ENCODE measurements at places on chromosomes 6 and 20.

DNA sequence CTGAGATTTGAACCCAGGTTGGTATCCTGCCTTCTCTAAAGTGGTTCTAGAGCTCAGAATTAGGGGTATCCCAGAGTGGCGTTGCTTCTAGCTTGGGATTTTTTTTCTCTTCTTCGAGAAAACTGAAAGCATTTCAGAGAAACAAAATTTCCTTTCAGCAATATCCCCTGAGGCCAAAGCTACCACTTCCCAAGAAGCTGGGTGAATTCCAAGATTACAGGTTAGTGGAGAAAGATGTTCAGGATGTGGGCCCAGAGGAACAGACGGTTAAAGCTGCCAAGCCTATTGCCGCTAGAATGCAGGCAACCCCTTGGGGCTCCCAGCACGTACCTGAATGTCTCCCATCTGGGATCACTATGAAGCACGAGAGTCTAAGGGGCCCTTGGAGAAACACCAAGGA lies 134.1 kb downstream of the FOXO3 start:
- no peak for DNase-seq

- no peak for DNase-seq
Measured at GRCh38 chr6:108625581-108625980, 64.9 kb downstream of the FOXO3 start.

GRCh38 chr6:93329301-93330000 lies 89.9 kb downstream of the EPHA7 start:
- no peak for DNase-seq

- DNase-seq = no peak
Measured at GRCh38 chr6:17354700-17355403, 38.5 kb upstream of the CAP2 start.

DNA sequence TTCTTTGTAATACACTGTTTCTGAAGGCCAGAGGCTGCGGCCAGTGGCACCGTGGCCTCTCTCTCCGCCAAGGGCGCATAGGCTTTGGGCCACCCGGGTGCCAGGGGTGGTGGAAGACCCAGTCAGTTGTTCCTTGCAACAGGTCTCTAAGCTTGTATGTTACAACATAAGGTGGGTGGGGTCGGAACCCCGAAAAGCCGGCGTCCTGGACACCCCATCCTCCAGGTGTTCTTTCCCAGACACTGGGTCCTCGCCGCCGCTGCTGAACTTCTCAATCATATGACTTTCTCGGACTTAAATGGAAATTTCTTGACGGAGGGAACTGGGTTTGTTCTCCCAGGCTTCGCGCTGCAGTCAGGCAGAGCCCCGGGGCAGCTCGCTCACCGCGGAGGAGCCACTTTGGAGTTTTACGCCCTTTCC lies 983 bp upstream of the KCNQ5 start:
- peak; percentile 2 for DNase-seq

DNA sequence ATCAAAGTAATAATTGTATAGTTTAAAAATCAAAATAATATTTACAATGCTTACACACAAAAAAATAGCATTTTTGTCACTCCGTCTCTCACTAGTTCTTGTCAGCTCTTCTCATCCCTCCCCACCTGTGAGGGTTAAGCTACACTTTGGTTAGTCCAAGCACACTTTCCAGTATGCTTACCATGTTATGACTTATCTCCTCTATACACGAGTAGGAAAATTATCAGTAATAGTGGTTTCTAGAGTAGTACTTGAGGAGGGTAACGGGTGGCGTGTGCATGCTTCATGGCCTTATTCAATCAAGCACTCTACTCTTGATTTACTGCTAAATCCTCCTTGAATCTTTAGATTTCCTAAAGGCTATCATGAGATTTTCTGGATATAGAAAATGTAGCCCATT lies 443.7 kb downstream of the UTRN start:
- DNase-seq = no peak

DNA sequence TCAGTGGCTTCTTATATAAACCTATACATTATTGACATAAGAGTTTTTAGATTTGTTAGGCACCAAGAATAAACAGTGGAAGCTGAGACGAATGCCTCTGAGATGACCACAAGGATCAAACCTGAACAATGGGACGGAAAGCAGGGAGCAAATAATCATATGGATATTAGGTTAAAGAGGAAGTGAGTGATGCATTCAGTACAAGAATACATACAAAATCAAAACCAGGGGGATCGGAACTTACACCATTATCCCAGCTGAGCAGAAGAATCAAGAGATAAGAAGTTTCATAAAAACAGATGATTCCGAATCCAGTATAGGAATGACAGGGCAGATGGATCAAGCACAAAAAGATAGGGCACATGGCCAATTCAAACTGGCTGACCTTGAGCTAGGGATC lies 21.9 kb upstream of the CNKSR3 start:
- DNase-seq = no peak

DNA sequence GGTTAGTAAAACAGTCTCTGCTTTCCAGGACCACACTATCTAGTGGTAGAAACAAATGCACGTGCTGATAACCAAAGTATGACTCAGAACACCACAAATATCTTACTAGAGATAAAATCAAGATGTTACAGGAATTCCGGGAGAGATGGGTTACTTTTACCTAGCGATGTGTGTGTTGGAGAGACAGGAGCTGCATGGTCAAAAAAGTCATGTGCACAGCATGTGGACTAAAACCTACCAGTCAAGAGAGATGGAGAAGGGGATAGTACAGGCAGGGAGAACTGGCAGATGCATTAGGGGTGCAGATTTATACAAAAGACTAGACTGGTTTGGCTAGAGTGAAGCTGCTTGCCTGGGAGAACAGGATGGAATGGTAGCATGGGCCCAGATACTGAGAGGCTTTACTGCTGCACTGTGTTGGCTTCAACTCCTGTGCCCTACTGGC lies 75.3 kb upstream of the MRAP2 start:
- DNase-seq = no peak

DNA sequence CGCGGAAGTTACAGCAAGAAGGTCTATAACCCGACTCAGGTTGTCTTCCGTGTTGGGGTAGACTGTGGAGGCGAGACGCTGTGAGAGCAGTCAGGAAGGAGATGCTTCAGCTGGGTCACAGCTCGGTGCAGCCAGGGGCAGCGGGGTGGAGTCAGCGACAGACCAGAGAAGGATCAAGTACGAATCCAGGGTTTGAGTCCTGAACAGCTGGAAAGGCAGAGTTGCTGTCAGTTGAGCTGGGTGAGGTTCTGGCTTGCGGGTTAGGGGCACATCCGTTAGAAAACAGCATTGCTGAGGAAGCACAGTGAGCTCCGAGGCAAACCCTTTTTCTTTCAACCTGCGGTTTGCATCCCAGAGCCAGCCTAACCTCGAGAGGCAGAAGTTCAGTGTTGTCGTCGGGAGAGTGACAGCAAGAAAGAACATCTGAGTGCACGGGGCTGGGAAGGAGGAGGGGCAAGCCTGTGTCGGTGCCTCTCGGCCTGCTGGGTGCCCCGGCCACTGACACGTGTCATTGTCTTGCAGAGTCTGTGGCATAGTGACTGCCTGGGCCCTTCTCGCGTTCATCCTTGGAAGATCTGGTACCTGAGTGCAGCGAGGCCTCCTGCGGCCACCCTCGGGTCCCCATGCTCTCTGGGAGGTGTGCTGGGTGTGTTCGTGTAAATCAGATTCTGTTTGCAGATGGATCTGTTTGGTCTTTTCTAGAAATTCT lies 20.0 kb downstream of the PNLDC1 start:
- peak; percentile 34 for DNase-seq

DNA sequence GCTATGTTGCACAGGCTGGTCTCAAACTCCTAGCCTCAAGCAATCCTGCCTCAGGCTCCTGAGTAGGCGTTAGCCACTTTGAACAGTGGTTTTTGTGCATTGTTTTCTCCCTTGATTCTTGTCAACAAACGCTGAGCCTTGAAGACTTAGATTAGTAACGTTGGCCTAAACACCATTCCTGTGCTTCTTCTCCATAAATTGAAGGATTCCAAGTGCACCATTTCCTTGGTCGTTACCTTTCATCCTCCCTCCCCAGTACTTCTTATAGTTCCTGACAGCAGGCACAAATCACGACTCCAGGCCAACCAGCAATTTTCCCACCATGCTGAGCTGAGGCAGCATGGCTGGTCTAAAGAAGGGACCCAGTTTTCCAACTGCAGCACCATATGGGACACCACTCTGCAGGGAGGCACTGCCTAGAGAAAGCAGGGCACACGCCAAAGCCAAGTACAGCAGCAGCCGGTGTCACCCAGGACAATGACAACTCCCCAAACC lies 8.9 kb downstream of the RPS10 start:
- no peak for DNase-seq

DNA sequence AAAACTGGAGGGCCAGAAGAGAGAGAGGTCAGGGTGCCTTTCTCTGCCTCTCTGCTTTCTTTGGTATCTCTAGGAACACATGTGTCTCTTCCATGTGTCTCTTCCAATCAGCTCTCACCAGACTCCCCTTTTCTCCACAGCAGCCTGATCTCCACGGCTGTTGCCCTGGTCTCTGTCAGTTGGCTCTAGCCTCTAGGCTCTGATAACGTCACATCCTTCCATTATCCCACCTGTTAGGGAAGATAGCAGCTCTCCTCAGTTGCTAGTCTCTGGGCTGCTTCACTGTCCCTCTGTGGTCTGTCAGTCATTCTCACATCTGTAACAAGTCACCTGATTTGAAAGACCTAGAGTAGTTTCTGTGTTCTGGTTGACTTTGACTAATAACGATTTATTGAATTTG lies 80.2 kb downstream of the PLCB4 start:
- no peak for DNase-seq

DNA sequence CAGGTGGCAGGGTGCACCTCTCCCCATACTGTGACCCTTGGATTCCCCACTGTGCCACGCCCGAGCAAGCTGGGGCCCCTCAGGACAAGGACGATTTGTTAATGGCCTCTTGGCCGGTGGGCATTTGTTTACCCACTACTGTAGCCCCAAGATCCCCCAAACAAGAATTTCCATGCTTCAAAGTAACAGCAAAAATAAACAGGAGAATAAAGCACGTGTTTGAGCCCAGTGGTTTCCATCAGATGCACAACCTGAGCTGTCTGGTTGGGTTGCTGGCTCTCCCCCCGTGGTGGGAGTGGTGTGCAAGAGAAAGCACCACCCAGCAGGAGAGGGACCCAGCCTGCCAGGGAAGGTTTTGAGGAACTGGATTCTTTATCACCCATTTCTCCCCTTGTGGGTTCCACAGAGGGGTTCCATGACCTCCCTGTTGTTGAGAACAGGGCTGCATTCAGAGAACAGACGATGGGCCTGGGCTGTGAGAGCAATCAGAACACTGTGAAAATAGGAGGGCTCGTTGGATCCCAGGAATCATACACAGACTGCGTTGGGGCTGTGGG lies 4.8 kb downstream of the CD93 start:
- DNase-seq = no peak

GRCh38 chr6:42428326-42429041 lies 23.2 kb downstream of the TRERF1 start:
- DNase-seq = peak; percentile 66

DNA sequence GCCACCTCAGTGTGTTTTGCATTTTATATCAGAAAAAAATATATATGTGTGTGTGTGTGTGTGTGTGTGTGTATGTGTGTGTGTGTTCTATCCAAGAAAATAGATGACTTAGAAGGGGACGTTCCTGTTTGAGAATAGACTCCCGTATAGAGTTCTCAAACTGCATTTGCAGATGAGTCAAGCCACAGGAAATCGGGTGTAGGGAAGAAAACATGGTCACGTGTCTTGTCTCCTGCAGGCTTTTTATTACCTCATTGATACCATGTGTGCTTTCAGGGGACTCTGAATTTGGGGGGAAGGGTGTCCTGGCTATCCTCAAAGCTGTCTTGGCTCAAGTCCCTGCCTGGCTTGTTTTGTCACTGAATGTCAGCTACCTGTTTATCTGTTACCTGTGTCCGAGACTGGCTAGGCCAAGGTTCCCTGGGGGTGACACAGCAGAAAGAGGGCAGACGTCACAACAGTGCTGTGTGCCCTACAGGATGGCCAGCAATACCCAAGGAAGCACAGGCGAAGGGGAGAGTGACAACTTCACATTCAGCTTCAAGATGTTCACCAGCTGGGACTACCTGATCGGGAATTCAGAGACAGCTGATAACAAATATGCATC lies 55.7 kb upstream of the NOP56 start:
- no peak for DNase-seq

DNA sequence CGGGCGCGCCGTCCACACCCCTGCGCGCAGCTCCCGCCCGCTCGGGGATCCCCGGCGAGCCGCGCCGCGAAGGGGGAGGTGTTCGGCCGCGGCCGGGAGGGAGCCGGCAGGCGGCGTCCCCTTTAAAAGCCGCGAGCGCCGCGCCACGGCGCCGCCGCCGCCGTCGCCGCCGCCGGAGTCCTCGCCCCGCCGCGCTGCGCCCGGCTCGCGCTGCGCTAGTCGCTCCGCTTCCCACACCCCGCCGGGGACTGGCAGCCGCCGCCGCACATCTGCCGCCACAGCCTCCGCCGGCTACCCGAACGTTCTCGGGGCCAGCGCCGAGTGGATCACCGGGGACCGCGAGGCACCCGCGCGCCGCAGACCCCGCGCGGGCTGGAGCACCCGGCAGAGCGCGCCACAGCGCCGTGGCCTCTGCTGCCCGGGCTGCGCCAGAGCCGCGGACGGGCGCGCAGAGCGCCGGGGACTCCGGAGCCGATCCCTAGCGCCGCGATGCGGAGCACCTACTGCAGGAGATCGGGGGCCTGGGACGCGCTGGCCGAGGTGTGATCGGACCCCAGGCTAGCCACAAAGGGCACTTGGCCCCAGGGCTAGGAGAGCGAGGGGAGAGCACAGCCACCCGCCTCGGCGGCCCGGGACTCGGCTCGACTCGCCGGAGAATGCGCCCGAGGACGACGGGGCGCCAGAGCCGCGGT lies at the start of gene BMP2:
BMP2 (plus strand) TSS at position 151 of the 692 bp plus-strand sequence. CDS start 2,441 bp downstream, outside the sequence.
- DNase-seq = no peak

- DNase-seq = no peak
Measured at GRCh38 chr6:70389261-70389660, 24.0 kb upstream of the FAM135A start.

DNA sequence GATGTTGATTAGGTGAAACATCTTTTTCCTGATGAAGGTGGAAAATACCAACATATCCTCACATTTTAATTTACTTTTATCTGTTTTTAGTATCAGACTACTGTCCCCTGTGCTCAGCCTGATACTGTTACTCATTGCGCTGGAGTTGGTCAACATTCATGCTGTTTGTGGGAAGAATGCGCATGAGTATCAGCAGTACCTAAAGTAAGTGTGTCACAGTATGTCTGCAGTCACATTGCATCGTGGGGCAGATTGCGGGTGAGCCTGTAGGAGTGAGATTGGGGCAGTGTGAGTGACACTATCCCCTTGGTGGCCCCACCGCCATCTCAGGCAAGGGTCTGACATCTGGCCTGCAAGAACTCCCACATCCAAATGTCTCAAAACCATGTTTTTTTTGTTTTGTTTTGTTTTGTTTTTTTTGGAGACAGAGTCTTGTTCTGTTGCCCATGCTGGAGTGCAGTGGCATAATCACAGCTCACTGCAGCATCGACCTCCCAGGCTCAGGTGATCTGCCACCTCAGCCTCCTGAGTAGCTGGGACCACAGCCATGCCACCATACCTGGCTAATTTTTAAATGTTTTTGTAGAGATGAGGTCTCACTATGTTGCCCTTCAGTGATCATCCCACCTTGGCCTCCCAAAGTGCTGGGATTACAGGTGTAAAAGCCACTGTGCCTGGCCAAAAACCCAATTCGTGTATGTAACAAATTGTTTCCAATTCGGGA lies 27.8 kb downstream of the ERMARD start:
- no peak for DNase-seq

GRCh38 chr6:8017705-8018104 lies 46.5 kb downstream of the BLOC1S5 start:
- no peak for DNase-seq

Measured in CD4-positive, alpha-beta T cell treated with Interleukin-1 beta for 1 hour (primary cell).